HFFc6 (cell line): ENCODE measurements at places on chromosomes 1 and 21. TPM values are rescaled to one million over a fixed set of nuclear protein-coding genes. Genes with fewer than 3 reads are reported as not detected.

GSTM1 gene
- total RNA-seq, result 17.4 and 46.2 TPM in 2 replicates

CAMK2N1 gene
- 42.2 to 57.8 TPM (median 49.8 TPM) in 3 replicates for total RNA-seq

AGMAT gene
- total RNA-seq, result 0.07 TPM in 1 of 3 replicates, not detected in the others

RHD gene
- not detected in 2 replicates for total RNA-seq

INSRR gene
- total RNA-seq, result not detected in 2 replicates

AGO3 gene
- 16.7 to 21.5 TPM (median 18.3 TPM) in 3 replicates for total RNA-seq

CTH gene
- 2.5 to 3.8 TPM (median 3.8 TPM) in 3 replicates for total RNA-seq

GRCh38 chr1:40079774-40080400, 17.2 kb downstream of the PPT1 start:
- H3K4me1 ChIP-seq, result peaks cover 25% of the 10 kb centered on the region
- H3K27ac ChIP-seq, result no peak overlapping the region
- no peak for DNase-seq
- H3K27me3 ChIP-seq, result peaks cover 2% of the 10 kb centered on the region

GRCh38 chr1:109046671-109047070, 4.8 kb upstream of the WDR47 start:
- no peak for DNase-seq
- no peaks in the 10 kb centered on the region for H3K36me3 ChIP-seq
- H3K27me3 ChIP-seq, result peaks cover 4% of the 10 kb centered on the region; the same call in 1 of the 2 replicates
- H3K4me3 ChIP-seq, result no peak overlapping the region
- no peak overlapping the region for H3K27ac ChIP-seq

- no peaks in the 10 kb centered on the region for H3K27me3 ChIP-seq
- H3K4me3 ChIP-seq, result peak overlapping the region; percentile 24
- no peak for DNase-seq
- H3K4me1 ChIP-seq, result peaks cover 47% of the 10 kb centered on the region
Measured at GRCh38 chr1:119987686-119988085, 81.8 kb downstream of the NOTCH2 start.

- H3K4me1 ChIP-seq, result peaks cover 6% of the 10 kb centered on the region
- no peak for DNase-seq
- H3K27me3 ChIP-seq, result no peaks in the 10 kb centered on the region
- H3K27ac ChIP-seq, result no peak overlapping the region
Measured at GRCh38 chr1:234881893-234882771, 246.5 kb downstream of the TOMM20 start.

DNA sequence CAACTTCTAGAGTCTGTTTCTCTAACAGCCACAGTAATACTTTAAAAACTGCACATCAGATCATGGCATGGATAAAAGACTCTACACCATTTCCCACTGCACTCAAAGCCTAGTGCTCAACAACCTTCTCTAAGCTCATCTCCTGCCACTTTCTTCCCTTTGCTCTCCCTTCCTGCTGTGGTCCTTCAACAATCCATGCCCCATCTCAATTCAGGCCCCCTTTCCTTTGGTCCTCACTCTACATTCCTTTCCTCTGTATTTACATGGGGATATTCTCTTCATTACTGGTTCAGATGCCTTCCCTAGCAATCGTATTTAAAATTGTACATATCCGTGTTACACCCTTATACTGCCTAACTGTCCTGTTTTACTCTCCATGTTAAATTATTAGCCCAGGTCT, 19.0 kb downstream of the SOD1 start:
- H3K36me3 ChIP-seq, result peaks cover 10% of the 10 kb centered on the region; the same call in 1 of the 2 replicates
- H3K4me3 ChIP-seq, result no peak overlapping the region
- no peak overlapping the region for H3K27ac ChIP-seq
- peaks cover 17% of the 10 kb centered on the region for H3K4me1 ChIP-seq
- DNase-seq, result no peak

DNA sequence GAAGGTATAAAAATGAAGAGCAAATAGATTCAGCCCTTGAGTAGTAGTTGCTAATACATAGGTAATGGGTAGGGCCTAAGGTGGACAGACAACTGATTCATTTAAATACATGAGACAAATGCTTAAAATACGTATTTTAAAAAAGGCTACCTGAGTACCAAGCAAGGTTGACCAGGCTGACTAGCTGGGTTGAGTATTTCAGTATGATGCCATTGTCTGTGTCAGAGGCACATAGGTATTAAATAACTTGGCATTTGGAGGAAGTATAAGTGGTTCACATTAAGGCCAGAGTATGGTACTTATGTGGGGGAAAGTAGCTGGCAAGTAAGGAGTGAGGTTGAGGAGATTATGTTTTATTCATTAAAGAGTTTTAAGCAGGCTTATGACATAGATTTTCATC, 19.4 kb downstream of the NEK7 start:
- no peak for DNase-seq
- peaks cover 93% of the 10 kb centered on the region for H3K4me1 ChIP-seq
- H3K27ac ChIP-seq, result peak overlapping the region; percentile 59
- no peaks in the 10 kb centered on the region for H3K27me3 ChIP-seq

- H3K36me3 ChIP-seq, result peaks cover 12% of the 10 kb centered on the region
- DNase-seq, result peak; percentile 17
- H3K4me3 ChIP-seq, result no peak overlapping the region
Measured at GRCh38 chr1:94669198-94669597, 127.6 kb upstream of the F3 start.

DNA sequence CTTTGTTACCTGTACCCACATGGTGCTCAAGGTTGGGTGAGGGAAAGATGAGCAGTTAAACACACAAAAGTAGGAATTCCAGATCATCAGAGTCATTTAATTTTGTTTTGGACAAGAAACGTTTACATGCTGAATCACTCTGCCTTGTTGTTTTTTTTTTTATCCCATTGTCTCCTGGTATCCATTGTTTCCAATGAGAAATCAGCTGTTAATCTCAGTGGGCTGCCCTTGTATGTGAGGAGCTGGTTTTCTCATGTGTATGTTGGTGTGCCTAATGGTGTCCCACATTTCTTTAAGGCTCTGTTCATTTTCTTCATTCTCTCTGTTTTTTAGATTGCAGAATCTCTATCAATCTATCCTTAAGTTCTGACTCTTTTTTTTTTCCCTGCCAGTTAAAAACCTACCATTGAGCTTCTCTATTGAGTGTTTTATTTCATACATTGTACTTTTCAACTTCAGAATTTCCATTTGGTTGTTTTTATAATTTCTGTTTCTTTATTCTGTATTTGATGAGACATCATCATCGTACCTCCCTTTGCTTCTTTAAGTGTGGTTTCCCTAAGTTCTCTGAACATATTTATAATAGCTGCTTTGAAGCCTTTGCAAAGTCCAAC, 8.8 kb upstream of the OBSCN start:
- no peak overlapping the region for H3K27ac ChIP-seq
- H3K4me3 ChIP-seq, result no peak overlapping the region
- H3K4me1 ChIP-seq, result no peaks in the 10 kb centered on the region
- DNase-seq, result no peak

- no peak overlapping the region for H3K4me3 ChIP-seq
- no peak for DNase-seq
- H3K27ac ChIP-seq, result no peak overlapping the region
- peaks cover 26% of the 10 kb centered on the region for H3K4me1 ChIP-seq
- peaks cover 8% of the 10 kb centered on the region for H3K36me3 ChIP-seq
- H3K27me3 ChIP-seq, result no peaks in the 10 kb centered on the region; the same call in none of the 2 replicates
Measured at GRCh38 chr1:231554969-231555368, 26.5 kb downstream of the TSNAX start.

DNA sequence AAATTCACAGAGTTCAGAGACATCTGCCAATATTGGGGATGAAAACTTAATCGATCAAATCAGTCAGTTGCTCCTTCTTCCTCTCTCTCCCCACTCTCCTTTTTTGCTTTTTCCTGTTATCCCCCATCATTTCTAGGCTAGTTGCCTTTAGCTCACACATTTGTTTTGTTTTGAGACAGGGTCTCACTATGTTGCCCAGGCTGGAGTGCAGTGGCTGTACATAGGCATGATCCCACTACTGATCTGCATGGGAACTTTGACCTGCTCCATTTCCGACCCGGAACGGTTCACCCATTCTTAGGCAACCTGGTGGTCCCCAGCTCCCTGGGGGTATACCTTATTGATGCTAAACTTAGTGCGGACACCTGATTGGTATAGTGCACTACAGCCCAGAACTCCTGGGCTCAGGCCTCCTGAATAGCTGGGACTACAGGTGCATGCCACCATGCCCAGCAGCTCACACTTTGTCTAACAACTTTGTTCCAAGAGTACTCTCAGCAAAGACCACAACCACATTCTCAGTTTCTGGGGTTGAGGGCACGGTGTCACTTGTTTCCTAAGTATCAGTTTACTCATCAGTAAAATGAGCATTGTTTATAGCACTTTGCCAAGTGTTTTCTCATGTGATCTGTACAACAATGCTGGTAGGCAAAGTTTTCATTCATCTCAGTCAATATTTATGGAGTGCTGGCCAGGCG, 6.7 kb upstream of the ELOA start:
- peaks cover 1% of the 10 kb centered on the region; the same call in 1 of the 2 replicates for H3K27me3 ChIP-seq
- DNase-seq, result no peak
- no peak overlapping the region for H3K27ac ChIP-seq
- H3K4me3 ChIP-seq, result no peak overlapping the region
- peaks cover 16% of the 10 kb centered on the region for H3K4me1 ChIP-seq

DNA sequence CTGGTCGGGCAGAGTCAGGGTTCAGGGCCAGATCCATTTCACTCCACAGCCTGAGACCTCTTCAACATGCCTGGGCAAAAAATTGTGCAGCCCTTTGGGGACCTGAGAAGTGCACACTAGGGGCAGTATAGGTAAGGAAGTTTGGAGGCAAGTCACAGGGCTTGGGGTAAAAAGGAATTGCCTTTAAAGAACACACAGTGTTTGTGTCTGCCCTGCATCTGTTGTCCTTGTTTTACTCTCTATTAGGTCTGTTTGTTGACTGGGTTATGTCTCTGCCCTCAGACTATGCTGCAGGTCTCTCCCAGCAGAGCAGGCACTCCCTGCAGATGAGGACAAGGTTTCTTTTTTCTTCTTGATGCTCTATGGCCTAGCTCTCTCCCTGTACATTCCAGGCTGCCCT, 22.0 kb downstream of the LDLRAD2 start:
- H3K27me3 ChIP-seq, result peaks cover 17% of the 10 kb centered on the region
- no peaks in the 10 kb centered on the region for H3K4me1 ChIP-seq
- H3K27ac ChIP-seq, result peak overlapping the region; percentile 6; the same call in 1 of the 2 replicates
- no peak for DNase-seq

DNA sequence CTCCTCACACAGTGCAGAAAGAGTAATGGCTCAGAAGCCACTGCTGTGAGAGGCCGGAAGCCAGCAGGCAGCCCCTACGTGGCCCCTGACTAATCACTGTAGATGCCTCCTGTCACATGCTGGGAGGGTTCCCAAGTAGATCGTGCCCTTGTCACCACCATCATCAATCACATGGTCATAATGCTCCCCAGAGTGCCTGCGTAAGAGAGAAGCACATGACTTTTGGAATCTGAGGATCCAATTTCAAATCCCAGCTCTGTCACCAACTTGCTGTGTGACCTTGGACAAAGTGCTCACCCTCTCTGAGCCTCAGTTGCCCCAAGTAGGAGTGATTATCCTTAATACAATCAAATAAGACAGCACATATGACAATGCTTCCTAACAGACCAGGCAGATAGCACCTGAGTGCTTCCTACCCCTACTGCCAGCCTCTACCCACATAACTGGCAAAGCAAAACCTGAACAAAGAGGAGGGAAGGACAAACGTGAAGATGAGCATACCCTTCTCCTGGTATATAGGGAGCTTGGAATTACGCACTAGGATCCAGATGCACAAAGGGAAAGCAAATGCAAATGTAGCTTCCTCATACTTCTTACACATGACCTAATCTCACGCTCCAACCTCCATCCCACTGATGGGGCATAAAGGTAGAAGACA, 65.7 kb downstream of the SDC3 start:
- H3K27ac ChIP-seq, result no peak overlapping the region
- H3K36me3 ChIP-seq, result no peaks in the 10 kb centered on the region
- peaks cover 49% of the 10 kb centered on the region for H3K27me3 ChIP-seq
- no peak overlapping the region for H3K4me3 ChIP-seq

DNA sequence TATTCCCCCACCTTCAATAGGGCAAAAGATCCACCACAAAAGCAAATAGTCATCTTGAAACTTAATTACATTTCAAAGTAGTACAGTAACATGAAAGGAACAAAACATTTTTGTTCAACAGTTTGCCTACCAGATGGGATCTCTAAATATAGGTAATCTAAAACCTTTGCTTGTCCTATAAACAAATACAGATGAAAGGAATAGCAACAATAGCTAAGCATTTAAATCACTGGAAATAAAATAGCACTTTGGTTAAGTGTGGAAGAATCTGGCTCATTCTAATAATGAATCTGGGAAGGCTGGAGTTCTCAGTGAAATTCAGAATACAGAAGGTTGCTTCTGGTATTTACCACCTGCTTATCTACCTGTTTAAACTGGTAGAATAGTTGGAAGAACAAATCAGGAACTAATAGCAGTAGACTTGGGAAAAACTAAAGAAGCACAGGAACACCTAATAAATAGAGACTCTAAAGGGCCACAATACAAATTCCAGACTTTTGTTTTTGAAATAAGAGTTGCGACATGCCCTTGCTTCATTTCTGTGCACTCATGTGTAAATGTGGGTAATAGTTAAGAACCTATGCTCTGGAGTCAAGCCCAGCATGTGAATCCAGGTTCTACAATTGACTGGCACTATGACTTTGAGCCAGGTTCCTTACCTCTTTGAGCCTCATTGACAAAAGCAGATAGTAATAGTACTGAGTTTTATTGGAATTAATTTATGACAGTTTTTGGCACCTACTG, 2.3 kb upstream of the LYPLAL1 start:
- no peak overlapping the region for H3K4me3 ChIP-seq
- DNase-seq, result no peak
- H3K4me1 ChIP-seq, result peaks cover 17% of the 10 kb centered on the region
- H3K27me3 ChIP-seq, result no peaks in the 10 kb centered on the region; the same call in 1 of the 2 replicates

- no peak overlapping the region for H3K27ac ChIP-seq
- no peaks in the 10 kb centered on the region for H3K36me3 ChIP-seq
- H3K4me3 ChIP-seq, result no peak overlapping the region
- no peak for DNase-seq
- peaks cover 14% of the 10 kb centered on the region for H3K4me1 ChIP-seq
Measured at GRCh38 chr1:92882819-92883218, 51.0 kb downstream of the RPL5 start.

DNA sequence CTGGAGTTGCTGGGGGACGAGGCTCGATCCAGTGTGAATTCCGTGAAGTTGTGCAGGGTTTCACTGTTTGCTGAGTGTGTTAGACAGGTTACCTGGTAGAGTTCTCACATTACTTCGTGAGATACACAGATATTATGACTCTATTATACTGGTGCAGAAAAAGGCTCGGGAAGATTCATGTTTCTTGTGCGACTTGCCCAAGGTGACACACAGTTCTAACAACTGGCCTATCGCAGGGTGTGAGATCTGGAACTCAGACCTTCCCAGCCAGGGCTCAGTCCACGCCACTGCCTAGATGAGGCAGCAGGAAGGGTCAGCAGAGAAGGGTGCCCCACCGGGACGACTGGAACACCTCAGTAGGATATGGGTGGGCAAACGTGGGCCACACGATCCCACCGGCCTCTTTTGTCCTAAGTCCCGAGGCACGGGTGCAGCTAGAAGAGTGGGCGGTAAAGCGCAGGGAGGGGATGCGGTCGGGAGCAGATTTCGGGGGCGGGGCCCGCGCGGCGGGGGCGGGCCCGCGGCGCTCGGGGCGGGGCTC, 296 bp upstream of the RNPEP start:
- DNase-seq, result no peak
- peaks cover 24% of the 10 kb centered on the region for H3K4me1 ChIP-seq
- H3K27me3 ChIP-seq, result peaks cover 1% of the 10 kb centered on the region; the same call in 1 of the 2 replicates
- H3K4me3 ChIP-seq, result peak overlapping the region; percentile 89
